ENCODE measurements at places on chromosomes 6 and 20.

DNA sequence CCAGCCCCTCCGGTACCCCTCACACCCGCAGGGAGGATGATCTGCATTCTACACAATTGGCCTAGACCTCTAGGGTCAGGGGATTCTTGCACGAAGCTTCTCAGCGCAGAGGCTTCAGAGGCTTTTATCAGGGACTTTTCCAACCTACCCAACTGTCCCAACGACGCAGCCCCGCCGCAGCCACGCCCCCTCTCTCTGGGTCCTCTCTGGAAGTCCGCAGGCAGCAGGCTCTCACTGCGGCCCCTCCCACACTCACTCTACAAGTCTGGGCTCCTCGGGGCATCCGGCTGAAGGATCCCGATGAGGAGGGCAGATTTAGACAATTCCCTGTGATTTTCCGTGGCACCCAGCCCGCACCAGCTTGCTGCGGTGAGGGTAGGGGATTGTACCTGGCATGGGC is 227.7 kb upstream of the RNF24 start:
- H3K4me3 ChIP-seq, result no peak overlapping the region
- H3K4me1 ChIP-seq, result no peaks in the 10 kb centered on the region
- DNase-seq, result no peak
- H3K27ac ChIP-seq, result no peak overlapping the region

GRCh38 chr6:35522660-35523658 is 10.3 kb upstream of the TULP1 start:
- H3K27me3 ChIP-seq, result 0 out of 2 replicates have a peak, but pooled peaks cover 4% of the 10 kb centered on the region
- H3K27ac ChIP-seq, result no peak overlapping the region
- no peaks in the 10 kb centered on the region for H3K36me3 ChIP-seq
- no peaks in the 10 kb centered on the region for H3K4me1 ChIP-seq

- DNase-seq, result no peak
- no peaks in the 10 kb centered on the region for H3K4me1 ChIP-seq
- H3K27me3 ChIP-seq, result no peaks in the 10 kb centered on the region
These were observed 161.0 kb downstream of the COL12A1 start for GRCh38 chr6:75044846-75045245.

- no peaks in the 10 kb centered on the region for H3K36me3 ChIP-seq
- no peaks in the 10 kb centered on the region for H3K4me1 ChIP-seq
- no peak for DNase-seq
- no peak overlapping the region for H3K27ac ChIP-seq
- no peaks in the 10 kb centered on the region for H3K27me3 ChIP-seq
These were observed 34.7 kb upstream of the ARFGEF2 start for GRCh38 chr20:48886811-48887210.

GRCh38 chr20:50721881-50722281 is 9.5 kb upstream of the PARD6B start:
- H3K36me3 ChIP-seq, result no peaks in the 10 kb centered on the region
- H3K4me3 ChIP-seq, result no peak overlapping the region
- H3K27me3 ChIP-seq, result peaks cover 4% of the 10 kb centered on the region
- H3K27ac ChIP-seq, result no peak overlapping the region

DNA sequence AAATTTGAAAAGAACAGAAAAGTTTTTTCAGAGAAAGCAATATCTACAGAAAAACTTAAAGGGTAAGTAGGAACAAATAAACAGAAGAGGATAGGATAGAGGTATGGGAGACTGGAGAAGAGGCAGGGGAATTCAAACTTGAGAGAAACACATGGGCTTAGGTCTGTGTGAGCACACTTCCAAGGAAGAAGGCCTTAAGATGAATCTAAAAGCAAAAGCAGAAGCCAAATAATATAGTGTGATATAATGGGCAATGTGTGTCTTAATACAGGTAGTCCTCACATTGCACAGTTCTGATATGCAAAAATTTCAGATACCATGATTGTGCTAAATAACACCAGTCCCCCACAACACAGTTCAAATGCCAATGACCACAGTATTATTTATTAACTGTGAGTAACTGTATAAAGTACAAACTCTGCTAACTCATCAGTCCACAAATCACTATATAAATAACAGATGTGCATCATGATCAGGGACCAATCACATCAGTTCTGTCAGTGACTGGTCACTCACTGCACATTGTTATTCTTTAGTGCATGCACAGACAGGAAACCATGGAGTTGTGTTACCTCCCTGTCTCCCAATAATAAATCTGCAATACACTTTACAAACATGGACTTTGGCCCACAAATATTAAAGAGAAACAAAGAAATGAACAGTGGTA is 18.6 kb downstream of the SNX14 start:
- no peaks in the 10 kb centered on the region for H3K4me1 ChIP-seq
- no peak for DNase-seq
- H3K27me3 ChIP-seq, result no peaks in the 10 kb centered on the region
- H3K27ac ChIP-seq, result no peak overlapping the region
- no peak overlapping the region for H3K4me3 ChIP-seq

DNA sequence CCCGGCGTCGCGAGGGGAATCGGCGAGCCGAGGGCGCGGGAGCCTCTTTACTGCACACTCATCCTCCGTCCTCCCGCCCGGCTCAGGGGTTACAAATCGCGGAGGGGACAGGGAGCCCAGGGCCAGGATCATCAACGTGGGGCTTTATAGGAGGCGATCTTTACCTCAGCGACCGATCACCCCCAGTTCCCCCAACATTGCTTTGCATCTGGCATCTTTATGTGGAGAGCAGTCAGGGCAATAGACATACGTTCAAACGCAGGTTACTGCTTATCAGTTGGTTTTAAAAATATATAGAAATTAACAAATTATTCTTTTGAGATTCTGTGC is 634 bp downstream of the HSF2 start:
- H3K27ac ChIP-seq, result peak overlapping the region; percentile 83
- DNase-seq, result peak; percentile 51
- peaks cover 17% of the 10 kb centered on the region for H3K4me1 ChIP-seq
- H3K27me3 ChIP-seq, result no peaks in the 10 kb centered on the region
- H3K4me3 ChIP-seq, result peak overlapping the region; percentile 94

GRCh38 chr20:62498874-62499273 is 23.1 kb upstream of the GATA5 start:
- DNase-seq, result no peak
- H3K36me3 ChIP-seq, result no peaks in the 10 kb centered on the region
- peaks cover 10% of the 10 kb centered on the region for H3K4me1 ChIP-seq
- H3K27ac ChIP-seq, result no peak overlapping the region

DNA sequence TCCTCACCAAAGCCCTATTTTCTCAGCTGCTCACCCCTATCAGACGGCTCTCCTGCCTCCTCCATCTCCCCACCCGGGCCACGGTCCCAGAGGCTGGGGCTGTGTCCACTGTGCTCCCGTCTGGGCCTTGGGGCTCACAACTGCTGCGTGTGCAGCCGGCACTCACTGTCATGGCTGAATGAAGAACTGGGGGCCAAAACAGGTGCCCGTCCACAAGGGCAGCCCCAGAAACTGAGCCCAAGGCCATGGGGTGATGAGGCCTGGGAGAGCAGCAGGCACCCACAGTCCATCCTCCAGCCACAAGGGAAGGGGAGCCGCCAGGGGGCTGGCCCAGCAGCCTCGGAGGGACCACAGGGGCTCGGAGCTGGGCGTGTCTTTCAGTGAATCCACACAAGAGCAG is 159.5 kb downstream of the DLL1 start:
- 0 out of 2 replicates have a peak, but pooled peaks cover 3% of the 10 kb centered on the region for H3K27me3 ChIP-seq
- H3K36me3 ChIP-seq, result no peaks in the 10 kb centered on the region
- 0 out of 2 replicates have a peak, but pooled peaks cover 3% of the 10 kb centered on the region for H3K4me1 ChIP-seq
- no peak overlapping the region for H3K4me3 ChIP-seq
- no peak overlapping the region for H3K27ac ChIP-seq
- DNase-seq, result no peak

GRCh38 chr6:123091896-123092271 is 95.8 kb downstream of the CLVS2 start:
- no peak overlapping the region for H3K4me3 ChIP-seq
- no peak overlapping the region for H3K27ac ChIP-seq
- H3K27me3 ChIP-seq, result no peaks in the 10 kb centered on the region
- no peak for DNase-seq

- H3K27me3 ChIP-seq, result no peaks in the 10 kb centered on the region
- peaks cover 6% of the 10 kb centered on the region for H3K4me1 ChIP-seq
- no peak for DNase-seq
- no peak overlapping the region for H3K4me3 ChIP-seq
- no peak overlapping the region for H3K27ac ChIP-seq
- H3K36me3 ChIP-seq, result no peaks in the 10 kb centered on the region
These were observed 187.6 kb downstream of the ADAT2 start for GRCh38 chr6:143262859-143263258.

DNA sequence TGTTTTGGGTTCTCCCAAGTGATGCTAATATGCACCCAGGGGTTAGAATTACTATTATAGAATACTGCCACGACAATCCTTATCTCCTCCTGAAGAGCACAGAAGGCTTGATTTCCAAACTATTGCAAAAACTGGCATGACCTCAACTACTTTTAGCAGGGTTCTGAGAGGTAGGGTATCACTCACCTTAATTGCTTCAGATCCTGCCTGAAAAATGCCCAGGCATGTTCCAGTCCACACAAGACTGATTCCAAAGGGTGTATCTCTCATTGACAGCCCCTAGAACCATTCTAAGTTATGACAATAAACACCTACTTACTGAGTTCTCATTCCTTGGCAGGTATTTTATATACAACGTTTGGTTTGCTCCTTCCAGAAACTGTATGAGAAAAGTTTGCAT is 5.0 kb upstream of the DSE start:
- no peak overlapping the region for H3K27ac ChIP-seq
- no peak for DNase-seq
- H3K27me3 ChIP-seq, result no peaks in the 10 kb centered on the region
- H3K4me1 ChIP-seq, result no peaks in the 10 kb centered on the region

DNA sequence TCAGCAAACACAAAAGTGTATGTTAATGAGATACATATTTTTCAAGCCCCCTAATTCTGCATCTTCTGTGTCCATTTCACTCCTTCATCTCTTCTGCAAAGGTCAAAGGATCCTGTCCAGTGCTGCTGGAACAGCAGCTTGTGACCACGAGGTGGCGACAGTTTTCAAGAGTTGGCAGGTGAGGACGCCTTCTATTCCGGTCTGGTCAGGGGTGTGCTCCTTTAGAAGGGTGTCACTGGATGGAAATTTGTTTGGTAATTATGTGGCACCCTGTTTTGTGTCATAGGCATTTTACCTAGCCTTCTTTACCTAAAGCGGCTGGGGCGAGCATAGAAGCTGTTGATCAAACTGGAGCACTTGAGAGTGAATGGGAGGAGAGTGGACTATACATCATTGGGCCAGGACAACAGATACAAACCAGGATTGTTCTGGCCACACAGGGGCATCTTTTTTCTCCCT is 32.9 kb upstream of the ERVFRD-1 start:
- no peaks in the 10 kb centered on the region for H3K36me3 ChIP-seq
- no peak overlapping the region for H3K27ac ChIP-seq
- no peaks in the 10 kb centered on the region for H3K4me1 ChIP-seq
- no peaks in the 10 kb centered on the region for H3K27me3 ChIP-seq

- peak; percentile 19 for DNase-seq
- H3K27me3 ChIP-seq, result no peaks in the 10 kb centered on the region
- no peak overlapping the region for H3K4me3 ChIP-seq
- H3K27ac ChIP-seq, result no peak overlapping the region
- H3K36me3 ChIP-seq, result no peaks in the 10 kb centered on the region
These were observed 2.6 kb upstream of the RSPH3 start for GRCh38 chr6:159002432-159003155.

GRCh38 chr20:61895686-61896057 is 170.0 kb downstream of the TAF4 start:
- no peak overlapping the region for H3K27ac ChIP-seq
- DNase-seq, result no peak
- H3K27me3 ChIP-seq, result peaks cover 44% of the 10 kb centered on the region
- H3K4me3 ChIP-seq, result no peak overlapping the region

Data from SJCRH30 (cell line).